ENCODE measurements at places on chromosomes 12 and 14. TPM values are rescaled to one million over a fixed set of nuclear protein-coding genes. Genes with fewer than 3 reads are reported as not detected.

DNA sequence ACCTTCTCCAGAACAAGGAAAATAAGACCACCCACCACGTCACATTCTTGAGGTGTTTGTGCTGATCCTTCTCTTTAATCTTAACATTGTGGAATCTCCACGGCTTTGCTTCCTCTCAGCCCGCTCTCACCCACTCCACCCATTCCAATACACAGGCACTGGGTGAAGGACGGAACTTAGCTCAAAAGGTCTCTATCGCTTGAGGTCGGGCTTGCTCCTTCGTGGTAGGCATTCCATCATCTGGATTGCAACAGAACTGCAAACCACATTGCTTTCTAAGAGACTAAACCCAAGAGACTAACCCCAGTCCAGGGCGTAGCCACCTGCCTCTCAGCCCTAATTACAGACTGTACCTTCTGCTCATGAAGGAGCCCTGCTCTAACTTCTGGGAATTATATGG, 24.0 kb upstream of the MDM2 start:
- DNase-seq = no peak

GRCh38 chr14:34087571-34087970, 136.7 kb upstream of the EGLN3 start:
- no peak for DNase-seq

- no peak for DNase-seq
These were observed 28.0 kb upstream of the ADIPOR2 start for GRCh38 chr12:1662761-1663439.

DNA sequence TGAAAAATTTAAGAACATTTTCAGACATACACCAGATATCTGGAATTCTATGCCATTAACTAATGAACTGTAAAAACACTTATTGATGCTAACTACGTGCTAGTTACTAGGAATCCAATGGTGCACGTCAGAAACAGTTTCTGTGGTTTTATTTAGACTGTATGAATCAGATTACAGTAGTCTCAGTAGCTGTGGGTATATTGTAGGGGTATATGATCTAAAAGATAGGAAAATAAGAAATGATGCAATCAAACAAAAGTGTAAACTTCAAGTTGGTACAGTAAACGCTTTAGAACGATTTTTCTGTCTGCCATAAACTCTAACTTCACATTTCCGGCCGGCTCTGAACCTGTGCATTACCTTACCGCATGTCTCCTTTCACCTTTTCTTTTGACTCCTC, 2.3 kb downstream of the ABCC9 start:
- DNase-seq = no peak

DNA sequence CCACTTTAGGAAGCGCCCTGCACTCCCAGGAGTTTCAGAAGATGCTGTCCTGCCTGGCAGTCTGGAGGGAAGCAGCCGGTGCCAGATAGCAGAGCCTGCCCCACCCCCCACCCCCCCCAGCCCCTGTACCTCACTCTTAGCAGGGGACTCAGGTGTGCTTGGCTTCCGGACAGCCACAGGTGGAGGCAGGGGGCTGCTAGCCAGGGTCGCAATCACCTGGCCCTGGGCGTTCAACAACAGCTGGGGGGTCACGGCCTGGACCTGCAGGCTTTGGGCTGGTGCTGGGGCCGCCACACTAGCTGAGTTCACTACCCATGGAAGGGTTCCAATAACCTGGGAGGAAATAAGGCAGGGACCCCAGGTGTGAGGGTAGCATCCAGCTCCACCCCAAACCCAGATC, 22.0 kb downstream of the POU6F1 start:
- DNase-seq = no peak

DNA sequence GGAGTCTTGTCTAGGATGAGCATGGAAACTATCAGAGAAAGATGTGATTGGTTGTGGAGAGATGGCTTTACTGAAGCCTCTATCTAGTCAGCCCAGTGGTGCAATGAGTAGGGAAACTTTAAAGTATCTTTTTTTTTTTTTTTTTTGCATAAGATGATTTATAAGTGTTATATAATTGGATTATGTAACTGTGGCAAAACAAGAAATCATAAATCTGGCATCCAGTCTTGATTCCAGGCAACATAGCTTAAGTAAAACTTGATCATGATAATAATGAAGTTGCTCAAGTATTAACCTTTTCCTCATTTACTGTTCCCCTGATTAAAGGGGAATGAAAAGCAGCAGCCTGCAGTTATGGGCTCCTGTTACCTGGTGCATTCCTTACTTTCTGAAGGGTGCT, 538.0 kb upstream of the ATP2B1 start:
- no peak for DNase-seq

DNA sequence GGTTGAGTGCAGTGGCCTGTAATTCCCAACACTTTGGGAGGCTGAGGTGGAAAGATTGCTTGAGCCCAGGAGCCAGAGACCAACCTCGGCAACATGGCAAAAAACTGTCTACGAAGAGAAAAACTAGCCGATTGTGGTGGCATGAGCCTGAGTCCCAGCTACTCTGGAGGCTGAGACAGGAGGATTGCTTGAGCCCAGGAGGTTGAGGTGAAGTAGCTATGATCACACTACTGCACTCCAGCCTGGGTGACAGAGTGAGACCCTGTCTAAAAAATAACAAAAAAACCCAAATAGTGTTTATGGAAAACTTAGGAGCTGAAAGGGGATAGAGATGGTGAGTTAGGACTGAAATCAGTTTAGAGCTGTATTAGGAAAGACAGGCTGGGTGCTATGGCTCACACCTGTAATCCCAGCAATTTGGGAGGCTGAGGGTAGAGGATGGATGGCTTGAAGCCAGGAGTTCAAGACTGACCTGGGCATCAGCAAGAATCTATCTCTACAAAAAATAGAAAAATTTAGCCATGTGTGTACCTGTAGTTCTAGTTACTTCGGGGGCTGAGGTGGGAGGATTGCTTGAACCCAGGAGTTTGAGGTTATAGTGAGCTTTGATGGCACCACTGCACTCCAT, 9.7 kb downstream of the PNN start:
- DNase-seq = no peak

DNA sequence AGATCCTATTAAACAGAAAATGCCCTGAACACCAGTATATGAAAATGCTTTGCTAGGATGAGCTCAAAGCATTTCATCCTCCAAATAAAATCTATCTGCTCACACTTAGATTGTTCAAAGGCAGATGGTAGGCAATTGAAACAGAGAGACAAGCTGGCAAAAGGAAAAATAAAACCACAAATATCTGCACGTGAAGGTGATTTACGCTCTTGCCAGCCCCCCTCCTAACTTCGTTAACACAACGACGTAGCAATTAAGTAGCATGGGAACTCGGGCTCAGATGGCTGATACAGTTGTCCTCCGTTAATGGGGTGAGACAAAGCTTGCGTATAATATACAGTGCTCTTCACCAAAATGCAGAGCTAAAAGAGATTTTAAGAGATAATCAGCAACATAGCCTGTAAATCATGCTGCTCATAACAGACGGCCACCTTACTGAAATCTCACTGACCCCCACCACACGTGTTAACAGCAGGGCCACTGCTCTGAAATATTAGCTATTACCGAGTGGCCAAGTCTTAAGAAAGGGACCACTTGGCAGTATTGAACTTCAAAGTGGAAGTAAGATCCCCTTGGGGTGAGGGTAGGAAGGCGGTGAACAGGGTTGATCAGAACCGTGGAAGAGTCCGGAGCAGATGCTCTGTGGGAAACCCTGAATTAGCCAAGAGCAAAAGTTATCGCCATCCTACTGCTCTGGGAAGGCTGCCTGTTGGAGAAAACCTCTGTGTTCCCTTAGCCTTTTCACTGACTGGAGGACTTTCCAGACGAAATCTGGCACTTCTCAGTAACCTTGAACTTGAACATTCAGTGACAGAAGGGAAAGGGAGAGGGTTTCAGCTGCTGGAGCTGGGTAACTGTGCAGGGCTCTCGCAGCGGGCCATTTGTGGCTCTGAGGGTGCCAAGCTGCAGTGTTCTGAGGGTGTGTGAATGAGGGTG, 23.1 kb downstream of the ETV6 start:
- no peak for DNase-seq

- no peak for DNase-seq
These were observed 45.4 kb upstream of the BTG1 start for GRCh38 chr12:92191061-92191460.

GRCh38 chr12:45913631-45914030, 76.7 kb downstream of the SCAF11 start:
- no peak for DNase-seq

Gene PLEK2
- total RNA-seq = 21.7 TPM

Gene MEG3
- 77.9 TPM for total RNA-seq

Gene PRH2
- total RNA-seq = not detected

Gene MGAT4C
- 0.26 TPM for total RNA-seq

Gene MPHOSPH9
- total RNA-seq = 30.4 TPM

Gene B4GALNT1
- 3.3 TPM for total RNA-seq

Gene NELL2
- 8.1 TPM for total RNA-seq
